ENCODE measurements at places on chromosomes 3 and 15.

DNA sequence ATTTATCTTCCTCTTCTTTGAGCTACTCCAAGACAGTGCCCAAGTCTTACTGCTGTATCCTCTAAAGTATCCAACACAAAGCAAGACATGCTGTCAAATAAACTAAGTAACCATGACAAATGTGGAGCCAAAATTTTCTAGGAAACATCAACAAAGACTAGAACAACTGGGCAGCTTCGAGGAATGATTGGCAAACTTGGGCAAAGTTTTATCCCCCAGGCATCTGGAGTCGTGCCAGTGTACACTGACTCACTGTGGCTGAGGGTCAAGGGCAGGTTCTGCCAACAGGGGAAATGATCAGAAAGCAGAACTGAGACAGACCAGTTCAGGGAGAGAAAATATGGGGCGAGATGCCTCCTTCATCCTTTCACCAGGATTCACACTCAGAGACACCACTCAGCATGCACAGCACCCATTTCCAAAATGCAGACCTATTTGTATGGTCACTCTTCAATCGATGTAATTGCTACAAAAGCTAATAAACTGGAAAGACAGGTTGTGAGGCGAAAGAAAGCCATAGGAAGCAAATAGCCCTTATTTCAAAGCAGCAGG is 65.8 kb downstream of the MB21D2 start:
- DNase-seq = peak; percentile 39

- DNase-seq = no peak
Observed at GRCh38 chr3:156511987-156512677, 42.8 kb downstream of the SSR3 start.

DNA sequence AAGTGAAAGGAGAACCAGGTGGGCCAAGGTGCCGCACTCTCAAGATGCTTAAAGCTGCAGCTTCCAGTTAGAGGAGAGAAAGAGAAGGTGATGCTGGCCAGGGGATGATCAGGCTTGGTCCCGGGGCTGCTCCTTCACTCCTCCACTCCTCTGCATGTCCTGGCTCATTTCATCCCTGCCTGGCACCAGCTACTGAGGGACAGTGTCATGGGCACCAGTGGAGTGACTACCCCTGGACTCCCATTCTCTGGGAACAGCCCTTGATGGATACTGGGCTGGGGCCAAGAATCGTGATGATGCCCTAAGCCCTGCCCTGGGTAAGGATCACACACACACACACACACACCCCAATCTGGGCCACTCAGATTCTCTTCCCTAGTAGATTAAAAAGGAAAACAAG is 243.7 kb downstream of the UACA start:
- no peak for DNase-seq

GRCh38 chr3:13053420-13053819 is 19.8 kb downstream of the IQSEC1 start:
- no peak for DNase-seq

- no peak for DNase-seq
Observed at GRCh38 chr3:65827076-65827475, 211.6 kb downstream of the MAGI1 start.

GRCh38 chr3:37994639-37994972 is 4.0 kb downstream of the VILL start:
- DNase-seq = no peak

DNA sequence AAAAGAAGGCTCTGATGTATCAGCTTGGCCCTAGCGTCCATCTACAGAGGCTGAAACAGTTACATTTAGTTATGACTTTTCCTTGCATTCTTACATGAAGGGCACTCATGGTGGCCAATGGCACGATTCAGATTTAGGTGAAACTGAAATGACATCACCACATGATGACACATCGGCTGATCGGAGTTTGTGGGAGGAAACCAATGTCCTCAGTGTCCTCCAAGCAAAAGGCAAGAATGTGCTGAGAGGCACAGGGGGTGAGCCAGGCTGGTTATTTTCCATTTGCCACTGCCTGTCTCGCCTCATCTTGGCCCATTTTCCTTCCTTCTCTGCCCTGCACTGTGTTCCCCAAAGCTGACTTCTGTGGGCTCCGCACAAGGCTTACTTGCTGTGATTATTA is 34.4 kb downstream of the TARS3 start:
- no peak for DNase-seq

- no peak for DNase-seq
Observed at GRCh38 chr15:90343302-90343790, 8.7 kb upstream of the ZNF774 start.

- DNase-seq = no peak
Observed at GRCh38 chr15:92633418-92633817, 22.2 kb downstream of the FAM174B start.

DNA sequence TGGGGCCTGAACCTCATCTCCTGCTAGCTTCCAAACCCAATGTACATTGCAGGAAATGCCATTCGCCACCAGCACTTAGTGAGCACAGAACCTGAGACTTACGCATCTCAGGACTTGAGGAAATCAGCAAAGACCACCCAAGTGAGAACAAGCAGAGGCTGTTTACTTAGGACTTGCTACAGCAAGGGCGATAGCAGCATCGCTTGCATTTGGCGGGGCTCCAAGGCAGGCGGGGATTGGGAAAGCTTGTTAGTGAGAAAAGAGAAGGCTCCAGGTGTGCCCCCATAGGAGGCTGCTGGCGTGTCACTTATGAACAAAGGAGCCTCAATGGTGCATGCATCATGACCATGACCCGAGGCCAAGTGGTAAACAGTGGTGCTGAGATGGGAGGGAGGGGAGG is 19.7 kb downstream of the SLC6A20 start:
- no peak for DNase-seq

DNA sequence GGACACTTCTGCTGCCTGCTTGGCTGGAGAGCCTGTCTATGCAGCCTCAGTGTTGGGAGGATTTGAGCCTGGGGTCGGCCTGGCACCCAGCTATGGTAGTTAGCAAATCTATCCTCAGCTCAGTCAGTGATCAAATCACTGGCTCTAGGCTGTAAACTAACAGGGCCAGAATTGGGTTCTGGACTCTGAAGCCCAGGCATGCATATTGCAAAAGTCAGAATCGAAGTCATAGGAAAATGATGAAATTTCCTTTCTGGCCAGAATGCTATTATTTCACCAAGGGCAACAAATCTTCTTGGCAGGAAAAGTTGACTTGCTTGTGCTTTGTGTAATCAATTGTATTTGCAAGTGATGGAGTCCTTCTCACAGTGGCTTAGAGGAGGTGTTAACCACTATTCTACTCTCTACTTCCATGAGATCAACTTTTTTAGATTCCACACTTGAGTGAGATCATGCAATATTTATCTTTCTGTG is 482.6 kb upstream of the TPRG1 start:
- DNase-seq = no peak

GRCh38 chr3:14201940-14202684 is 23.5 kb downstream of the LSM3 start:
- DNase-seq = no peak

DNA sequence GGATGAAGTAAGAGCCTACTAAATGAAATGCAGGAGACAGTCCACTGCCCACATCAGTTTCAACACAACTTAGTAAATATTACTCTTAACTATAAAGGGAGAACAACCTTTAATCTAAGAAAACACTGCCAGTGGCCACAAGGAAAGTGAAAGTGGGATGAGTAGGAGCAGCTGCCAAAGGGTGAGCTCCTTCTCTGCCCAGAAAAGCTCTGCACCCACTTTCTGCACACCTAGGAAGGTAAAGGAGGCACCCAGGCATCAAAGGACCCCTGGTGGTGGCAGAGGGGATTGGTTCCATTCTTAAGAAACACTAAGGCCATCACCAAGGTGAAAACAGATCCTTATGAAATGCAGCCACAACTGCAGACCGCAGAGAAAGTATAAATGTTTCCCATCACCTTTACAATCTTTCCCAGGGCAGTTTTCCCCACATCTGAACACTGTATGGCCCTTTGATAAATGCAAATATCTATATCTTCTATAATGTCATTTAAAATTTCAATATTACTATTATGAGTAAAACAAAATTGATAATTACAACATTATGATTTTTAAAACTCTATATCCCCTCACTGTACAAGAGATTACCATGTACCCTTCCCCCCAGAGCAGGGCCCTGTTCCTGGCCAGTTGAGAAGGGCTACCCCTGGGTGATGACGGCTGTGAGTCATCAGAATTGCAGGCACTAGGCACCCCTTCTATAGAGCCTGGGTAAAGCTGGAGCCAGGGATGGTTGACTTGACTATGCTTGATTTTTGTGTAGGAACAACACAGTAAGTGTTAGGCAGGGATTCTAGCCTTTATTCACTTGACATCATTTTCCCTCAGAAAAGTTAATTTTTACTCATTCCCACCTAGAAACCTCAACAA is 92.0 kb downstream of the SNRK start:
- peak; percentile 69 for DNase-seq

DNA sequence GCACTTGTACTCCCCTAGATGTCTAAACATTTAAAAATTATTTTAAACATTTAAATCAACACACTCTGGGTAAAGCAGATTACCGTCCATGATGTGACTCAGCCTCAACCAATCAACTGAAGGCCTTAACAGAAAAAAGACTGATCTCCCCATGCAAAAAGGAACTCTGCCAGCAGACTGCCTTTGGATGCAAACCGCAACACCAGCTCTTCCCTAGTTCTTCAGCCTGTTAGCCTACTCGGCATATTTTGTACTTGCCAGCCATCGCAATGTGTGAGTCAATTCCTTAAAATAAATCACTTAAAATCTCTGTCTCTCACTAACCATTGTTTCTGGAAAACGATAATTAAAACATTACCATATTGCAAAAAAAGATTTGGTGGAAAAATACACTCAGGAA is 375.9 kb downstream of the RSL24D1 start:
- DNase-seq = no peak

DNA sequence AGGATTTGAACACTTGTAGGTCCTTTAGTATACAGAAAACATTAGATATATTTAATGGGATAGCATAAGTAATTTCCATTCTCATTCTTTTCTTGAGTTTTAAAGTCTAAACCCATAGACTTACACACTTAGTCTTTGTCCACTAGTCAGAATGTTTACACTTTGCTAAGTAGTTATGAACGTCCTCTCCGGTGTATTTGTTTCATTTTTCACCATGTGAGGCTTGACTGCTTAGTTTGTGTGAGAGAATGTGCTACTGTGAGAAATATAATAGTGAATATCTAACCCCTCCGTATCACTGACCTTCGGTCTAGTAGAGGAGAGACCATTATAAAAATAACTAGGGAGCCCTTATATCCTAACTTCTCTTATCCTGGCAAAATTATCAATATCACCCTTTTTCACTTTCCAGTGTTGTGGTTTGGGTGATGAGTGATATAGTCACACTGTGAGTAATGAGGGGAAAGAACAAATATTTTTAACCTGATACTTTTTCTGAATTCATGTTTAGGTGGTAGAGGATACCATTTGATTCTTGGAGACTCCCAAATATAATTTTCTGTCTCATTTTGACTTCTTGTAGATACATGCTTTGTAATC is 122.4 kb downstream of the UBE2E2 start:
- no peak for DNase-seq

GRCh38 chr3:127644641-127645370 is 15.8 kb downstream of the PODXL2 start:
- DNase-seq = no peak

GRCh38 chr3:42191443-42191747 is 74.6 kb downstream of the CCK start:
- no peak for DNase-seq

GRCh38 chr3:43616034-43616433 is 5.8 kb downstream of the ANO10 start:
- DNase-seq = no peak

DNA sequence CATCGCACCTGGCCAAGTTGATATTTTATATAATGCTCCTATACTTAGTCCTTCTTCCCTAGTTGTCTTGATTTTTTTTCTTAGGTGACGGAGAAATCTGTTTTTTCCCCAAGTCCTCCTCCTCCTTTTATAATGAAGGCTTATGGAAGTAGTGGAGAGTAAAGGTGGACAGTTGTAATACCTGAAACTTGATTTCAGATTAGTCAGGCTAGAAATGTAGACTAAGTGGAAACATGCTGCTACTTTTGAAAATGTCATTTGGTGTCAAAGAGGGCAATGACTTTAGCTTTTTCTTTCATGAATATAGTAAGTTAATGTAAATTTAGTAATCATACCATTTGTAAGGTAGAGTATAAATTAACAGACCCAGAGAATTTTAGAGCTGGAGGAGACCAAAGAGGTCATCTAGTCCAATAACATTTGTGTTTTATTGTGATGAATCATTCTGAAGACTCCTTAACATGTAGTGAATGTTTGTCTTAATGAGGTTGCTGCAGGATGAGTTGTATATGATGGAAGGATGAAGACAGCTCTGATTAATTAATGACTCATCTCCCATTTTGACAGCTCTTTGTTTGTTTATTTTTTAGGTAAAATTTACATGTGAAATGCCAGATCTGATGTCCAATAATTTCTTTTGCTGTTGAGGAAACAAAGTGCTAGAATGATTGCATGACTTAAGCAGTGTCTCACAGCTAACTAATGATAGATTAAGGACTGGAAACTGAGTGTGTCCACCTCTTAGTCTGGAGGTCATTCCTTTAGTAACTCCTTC is 8.7 kb downstream of the CTDSPL2 start:
- DNase-seq = no peak

- DNase-seq = no peak
Observed at GRCh38 chr3:47443611-47443995, 32.1 kb downstream of the SCAP start.

- DNase-seq = no peak
Observed at GRCh38 chr3:107574650-107575049, 51.9 kb downstream of the BBX start.

DNA sequence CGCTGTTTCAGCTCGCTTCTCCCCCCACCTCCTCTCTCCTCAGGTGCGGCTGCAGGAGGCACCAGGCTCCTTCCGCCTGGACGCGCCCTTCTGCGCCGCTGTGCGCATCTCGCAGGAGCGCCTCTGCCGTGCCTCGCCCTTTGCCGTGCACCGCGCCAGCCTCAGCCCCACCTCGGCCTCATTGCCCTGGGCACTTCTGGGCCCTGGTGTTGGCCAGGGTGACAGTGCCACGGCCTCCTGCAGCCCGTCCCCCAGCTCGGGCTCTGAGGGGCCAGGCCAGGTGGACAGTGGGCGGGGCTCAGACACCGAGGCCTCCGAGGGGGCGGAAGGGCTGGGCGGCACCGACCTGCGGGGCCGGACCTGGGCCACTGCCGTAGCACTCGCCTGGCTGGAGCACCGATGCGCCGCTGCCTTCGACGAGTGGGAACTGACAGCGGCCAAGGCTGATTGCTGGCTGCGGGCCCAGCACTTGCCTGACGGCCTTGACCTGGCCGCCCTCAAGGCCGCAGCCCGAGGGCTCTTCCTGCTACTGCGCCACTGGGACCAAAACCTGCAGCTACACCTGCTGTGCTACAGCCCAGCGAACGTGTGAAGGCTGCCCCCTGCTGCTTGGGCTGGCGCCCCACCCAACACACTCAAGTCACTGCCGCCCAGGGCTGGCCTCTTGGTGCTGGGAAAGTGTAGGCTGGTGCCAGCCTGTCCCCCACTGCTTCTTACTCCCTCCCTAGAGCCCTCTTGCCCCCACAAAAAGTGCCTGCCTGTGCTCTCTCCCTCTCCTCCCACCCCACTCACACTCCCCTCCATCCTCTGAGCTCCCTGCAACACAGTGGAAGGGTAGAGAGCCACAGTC is 7.1 kb downstream of the ALG3 start:
- peak; percentile 88 for DNase-seq

Data from 8988T (cell line).